ENCODE measurements at places on chromosomes 11 and 22. TPM values are rescaled to one million over a fixed set of nuclear protein-coding genes. Genes with fewer than 3 reads are reported as not detected.

Gene GAB4
- total RNA-seq: not detected

Gene C11orf86
- total RNA-seq: not detected

Gene GRIA4
- total RNA-seq: not detected

Gene AIFM3
- total RNA-seq: 0.23 TPM

Gene OR10D3
- not detected for total RNA-seq

Gene EIF3L
- total RNA-seq: 461 TPM
